ENCODE measurements at places on chromosomes 4 and X. TPM values are rescaled to one million over a fixed set of nuclear protein-coding genes. Genes with fewer than 3 reads are reported as not detected.

GLUD2 gene
- 0.23 TPM for total RNA-seq

LRBA gene
- total RNA-seq: 56.6 TPM

MAGEA9B gene
- not detected for total RNA-seq

TAPT1 gene
- total RNA-seq: 58.6 TPM

PSAPL1 gene
- not detected for total RNA-seq
